ENCODE measurements at places on chromosomes 2 and 18.

DNA sequence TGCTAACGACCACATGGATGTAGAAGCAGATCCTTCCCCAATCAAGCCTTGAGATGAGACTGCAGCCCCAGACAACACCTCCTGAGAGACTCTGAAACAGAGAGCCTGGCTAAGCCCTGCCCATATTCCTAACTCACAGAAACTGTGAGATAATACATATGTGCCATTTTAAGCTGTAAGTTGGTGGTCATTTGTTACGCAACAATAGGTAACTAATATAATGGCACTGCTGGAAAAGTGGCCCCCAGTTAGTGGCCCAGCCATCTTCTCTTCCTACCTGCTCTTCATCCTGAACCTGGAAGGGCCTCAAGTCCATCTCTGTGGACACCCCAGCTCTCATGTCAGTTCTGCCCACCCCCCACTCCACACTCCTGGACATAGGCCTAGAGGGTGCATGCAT, 144.0 kb downstream of the TMEM17 start:
- no peak for DNase-seq

GRCh38 chr2:82986899-82987298, 1472.2 kb downstream of the SUCLG1 start:
- DNase-seq: no peak

- no peak for DNase-seq
Measured at GRCh38 chr2:17901246-17901645, 22.8 kb downstream of the KCNS3 start.

GRCh38 chr2:204585930-204586329, 40.7 kb downstream of the PARD3B start:
- DNase-seq: no peak

DNA sequence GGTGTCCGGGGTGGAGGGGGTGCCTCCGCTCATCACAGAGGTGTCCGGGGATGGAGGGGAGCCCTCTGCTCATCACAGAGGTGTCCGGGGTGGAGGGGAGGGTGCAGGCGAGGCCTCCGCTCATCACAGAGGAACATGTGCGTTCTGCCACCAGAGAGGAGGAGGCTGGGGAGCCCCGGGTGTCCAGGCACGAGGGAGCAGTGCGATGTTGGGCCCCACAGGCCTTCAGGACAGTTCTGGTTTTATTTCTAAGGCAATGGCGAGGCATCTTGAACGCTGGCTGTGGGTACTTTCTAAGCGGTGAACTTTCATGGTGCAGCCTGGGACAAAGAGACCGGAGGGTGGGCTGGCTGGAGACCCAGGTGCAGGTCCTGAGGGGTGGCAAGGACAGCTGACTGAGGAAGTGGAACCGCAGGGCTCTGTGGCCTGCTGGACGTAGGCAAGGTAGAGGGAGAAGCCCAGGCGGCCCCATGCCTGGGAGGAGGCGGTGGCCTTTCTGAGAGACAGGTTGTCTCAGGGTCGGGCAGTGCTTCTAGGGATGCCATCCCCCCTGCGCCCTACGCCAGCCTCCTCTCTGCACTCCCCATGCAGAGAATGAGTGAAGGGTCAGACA, 196.6 kb upstream of the SALL3 start:
- no peak for DNase-seq

- DNase-seq: no peak
Measured at GRCh38 chr2:14804902-14805301, 172.4 kb downstream of the LRATD1 start.

DNA sequence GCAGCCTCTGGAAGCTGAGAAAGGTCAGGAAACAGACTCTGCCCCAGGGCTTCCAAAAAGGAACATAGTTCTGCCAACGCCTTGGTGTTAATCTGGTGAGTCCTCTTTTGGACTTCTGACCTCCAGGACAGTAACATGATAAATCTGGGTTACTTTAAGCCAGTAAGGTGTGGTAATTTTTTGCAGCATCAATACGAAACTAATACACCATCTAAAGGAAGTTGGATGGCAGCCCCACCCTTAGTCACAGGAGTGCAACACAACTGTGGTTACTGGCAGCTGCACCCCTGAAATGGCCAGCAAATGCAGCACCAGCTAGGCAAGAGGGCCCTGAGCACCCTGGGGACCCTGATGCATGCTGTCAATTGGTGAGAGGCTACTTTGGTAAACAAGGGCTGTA, 25.8 kb downstream of the CREG2 start:
- no peak for DNase-seq

- DNase-seq: no peak
Measured at GRCh38 chr2:189221811-189222467, 42.4 kb upstream of the COL5A2 start.
